ENCODE measurements at places on chromosomes 3 and 15. TPM values are rescaled to one million over a fixed set of nuclear protein-coding genes. Genes with fewer than 3 reads are reported as not detected.

DNA sequence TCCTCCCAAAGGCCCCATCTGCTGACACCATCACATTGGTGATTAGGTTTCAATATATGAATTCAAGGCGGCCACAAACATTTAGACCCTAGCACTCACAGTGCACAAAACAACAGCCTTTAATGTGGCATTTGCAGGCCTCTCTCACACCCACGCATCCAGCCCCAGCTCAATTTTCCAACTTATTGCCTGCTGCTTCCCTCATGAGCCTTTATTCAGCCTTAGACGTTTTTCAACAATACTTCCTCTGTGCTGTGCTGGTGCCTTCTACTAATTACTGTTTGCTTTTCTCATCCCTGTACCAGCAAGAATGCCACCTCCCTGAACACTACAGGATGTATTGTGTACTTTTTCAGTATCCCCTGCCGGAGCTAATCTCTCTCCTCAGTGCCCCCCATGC, 334.6 kb downstream of the GABRB3 start:
- DNase-seq = no peak

Gene TEX55
- polyA plus RNA-seq = not detected

- peak; percentile 89 for DNase-seq
These were observed 2.9 kb upstream of the USP3 start for GRCh38 chr15:63501256-63502089.

- no peak for DNase-seq
These were observed 16.1 kb downstream of the LYSMD2 start for GRCh38 chr15:51721199-51721960.

DNA sequence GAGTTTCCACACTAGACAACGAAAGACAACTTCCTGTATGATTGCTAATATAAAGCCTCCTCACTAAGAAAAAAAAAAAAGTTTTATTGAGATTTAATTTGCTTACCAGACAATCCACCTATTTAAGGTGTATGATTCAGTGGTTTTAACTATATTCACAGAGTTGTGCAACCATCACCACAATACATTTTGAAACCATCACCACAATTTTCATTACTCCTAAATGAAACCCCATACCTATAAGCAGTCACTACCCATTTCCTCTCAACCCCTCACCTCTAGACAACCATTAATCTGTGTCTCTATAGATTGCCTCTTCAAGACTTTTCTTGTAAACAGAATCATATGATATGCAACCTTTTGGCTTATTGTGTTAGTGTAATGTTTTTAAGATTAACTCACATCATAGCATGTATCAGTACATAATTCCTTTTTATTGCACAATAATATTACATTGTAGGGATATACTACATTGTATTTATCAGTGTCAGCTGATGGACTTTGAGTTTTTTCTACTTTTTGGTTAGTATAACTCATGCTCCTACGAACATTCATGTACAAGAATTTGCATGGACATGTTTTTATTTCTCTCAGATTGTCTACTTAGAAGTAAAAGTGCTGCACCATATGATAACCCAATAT, 339.7 kb downstream of the NLGN1 start:
- no peak for DNase-seq

- DNase-seq = no peak
These were observed 114.2 kb downstream of the KLF13 start for GRCh38 chr15:31440754-31441311.

DNA sequence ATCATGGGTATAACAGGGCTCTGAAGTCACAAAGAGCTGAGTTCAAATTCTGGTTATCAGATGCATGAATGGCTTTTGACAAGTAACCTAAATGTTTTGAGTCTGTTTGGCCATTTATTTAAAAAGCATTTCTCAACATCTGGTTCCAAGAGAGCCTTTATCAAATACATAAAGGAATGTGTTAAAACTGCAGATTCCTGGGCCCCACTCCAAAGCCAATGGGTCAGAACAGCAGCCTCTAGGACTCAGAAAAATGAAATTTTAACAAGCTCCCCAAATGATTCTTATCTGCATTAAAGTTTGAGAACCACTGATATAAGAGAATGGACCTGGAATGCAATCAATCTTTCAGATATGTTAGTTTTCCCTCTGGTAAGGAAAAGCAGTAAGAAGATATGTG, 3.4 kb downstream of the B4GALT4 start:
- DNase-seq = no peak

Gene LRRC34
- 7.3 TPM for polyA plus RNA-seq

DNA sequence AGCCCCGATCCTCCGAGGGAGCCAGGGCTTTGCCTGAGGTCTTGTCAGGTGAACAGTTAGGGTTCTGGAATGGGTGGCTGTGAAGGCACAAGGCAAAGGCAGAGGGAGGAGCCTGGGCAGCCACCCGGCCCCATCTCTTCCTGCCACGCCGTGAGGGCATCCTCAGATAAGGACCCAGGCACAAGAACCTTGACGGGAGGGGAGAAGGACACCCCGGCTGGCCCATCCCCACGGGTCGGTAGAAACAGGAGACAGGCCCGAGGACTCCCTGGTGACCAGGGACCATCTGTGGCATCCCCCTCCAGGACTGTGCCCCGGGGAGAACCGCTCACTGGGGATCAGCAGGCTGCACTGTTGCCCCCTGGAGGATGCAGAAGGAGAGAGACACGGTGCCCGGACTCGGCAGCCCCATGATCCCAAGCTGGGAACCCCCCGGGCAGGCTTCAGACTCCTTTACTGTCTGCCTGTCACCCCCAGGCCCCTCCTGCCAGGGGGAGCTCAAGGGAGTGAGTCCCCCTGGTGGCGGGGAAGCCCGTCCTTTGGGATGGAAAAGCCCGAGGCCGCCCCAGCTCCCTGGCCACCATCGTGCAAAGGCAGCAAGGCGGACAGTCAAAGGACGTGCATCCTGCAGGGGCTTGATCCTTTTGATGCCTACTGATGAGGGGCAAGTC, 12.3 kb upstream of the PCSK6 start:
- DNase-seq = no peak

DNA sequence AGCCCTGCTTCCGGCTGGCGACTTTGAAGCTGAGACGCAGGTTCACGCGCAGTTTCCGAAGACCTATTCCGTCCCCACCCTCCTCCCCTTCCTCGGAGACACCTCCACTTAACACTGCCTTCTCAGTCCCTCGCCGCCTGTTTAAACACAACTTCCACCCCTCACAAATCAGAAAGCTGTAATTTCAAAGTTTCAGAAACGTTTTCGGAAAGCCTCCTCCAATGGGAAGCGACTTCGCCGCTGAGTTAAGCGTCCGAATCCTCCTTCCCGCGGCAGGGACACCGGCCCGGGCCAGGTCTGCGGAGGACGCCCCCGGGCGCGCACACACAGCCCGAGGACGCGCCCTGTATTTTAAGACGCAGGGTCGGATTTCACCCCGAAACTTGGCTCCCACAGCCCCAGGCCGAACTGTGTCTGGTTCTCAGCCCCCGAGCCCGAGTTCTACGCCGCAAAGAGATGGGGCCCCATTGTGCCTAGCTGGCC, 559 bp upstream of the LRRN1 start:
- peak; percentile 36 for DNase-seq
